Suppressor macrophage (primary cell): ENCODE measurements at places on chromosomes 4 and X.

- DNase-seq, result no peak
Observed at GRCh38 chr4:132958457-132959263, 190.4 kb upstream of the PCDH10 start.

DNA sequence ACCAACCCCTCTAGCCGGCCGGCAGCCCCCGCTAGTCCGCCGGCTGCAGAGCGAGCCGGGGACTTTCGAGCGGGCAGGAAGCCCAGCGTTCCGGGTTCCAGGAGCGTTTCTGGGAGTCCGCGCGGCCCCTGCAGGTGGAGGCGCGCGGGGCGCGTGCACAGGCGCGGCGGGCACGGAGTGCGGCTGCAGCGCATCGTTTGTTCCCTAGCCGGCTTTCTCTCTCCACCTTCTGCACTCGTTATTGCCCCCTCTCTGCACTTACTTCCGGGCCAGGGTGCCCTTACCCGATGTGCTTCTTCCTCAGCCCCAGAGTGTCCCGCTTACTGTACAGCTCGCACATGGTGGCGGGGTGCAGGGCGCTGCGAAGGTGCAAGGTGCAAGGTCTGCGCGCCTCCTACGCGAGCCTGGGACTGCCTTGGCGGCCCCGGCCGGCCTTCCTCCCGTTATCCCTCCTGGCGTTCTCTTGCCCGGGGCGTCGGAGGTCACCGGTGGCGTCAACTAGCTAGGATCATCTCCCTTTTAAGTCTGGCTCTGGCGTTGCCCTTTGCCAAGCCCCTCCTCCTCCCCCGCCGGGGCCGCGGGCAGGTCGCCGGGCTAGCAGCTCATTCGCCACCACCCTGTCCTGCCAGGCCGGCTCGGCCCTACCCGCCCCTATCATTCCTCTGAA is at the start of gene ETNPPL:
Gene ETNPPL, minus strand, starts transcription at position 495 of the 667 bp plus-strand sequence. Its CDS starts 155 bp downstream, at position 340.
- DNase-seq, result no peak

- no peak for DNase-seq
Observed at GRCh38 chr4:178672512-178672911, 1230.3 kb upstream of the AGA start.

GRCh38 chr4:7186031-7186430 is 6.3 kb upstream of the SORCS2 start:
- DNase-seq, result no peak

DNA sequence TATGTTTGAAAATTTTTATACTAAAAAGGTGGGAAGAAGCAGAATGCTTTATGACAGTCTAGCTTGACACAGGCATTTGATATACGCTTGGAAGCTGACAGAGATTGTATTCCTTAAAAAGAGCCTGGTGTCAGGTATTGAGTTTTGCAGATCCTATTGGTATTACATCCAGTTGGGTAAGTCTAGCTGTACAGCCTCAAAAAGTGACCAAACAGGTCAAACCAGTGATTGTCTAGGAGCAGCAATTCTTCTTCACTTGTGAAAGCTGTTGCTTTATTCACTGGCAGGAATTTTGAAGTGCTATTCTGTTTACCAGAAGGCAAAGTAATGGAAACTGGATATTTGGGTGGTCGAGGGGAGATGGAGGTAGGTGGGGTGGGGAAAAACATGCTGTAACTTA is 77.5 kb downstream of the UCHL1 start:
- DNase-seq, result no peak

DNA sequence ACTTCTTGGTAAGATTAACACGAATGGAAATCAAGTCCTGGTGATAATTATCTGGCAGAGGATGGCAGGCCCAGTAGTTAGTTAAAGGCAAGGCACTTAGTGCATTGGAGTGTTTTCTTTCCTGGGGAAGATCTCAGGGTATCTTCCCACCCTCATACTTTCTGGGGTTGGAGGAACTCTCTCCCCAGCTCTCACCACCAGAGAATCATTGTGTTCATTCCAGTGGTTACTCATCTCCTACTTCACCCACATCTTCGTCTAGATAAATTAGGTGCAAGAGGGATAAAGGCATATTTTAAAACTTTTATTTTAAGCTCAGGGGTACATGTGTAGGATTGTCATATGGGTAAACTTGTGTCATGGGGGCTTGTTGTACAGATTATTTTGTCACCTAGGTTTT is 67.5 kb upstream of the SH3RF1 start:
- no peak for DNase-seq

- peak; percentile 69 for DNase-seq
Observed at GRCh38 chrX:103211012-103211715, 3.7 kb upstream of the BEX4 start.

DNA sequence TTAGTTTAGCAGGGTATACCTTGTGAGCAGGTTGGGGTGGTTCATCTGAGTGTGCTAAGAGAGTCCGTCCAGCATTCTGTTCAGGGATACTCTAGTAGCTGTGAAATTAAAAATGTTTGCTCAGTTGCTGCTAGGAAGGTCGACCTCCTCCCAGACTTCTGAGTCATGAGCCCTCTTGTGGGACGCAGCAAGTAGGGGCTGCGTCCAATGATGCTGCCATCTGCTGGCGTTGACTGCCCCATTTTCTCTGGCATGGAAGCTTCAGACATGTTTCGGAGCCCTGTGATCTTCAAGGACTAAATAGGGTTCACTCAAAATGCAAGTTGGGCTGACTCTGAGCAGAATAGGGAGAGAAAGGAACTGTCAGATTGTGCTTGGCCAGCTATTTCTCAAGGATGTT is 201.0 kb upstream of the ARSJ start:
- peak; percentile 14 for DNase-seq

DNA sequence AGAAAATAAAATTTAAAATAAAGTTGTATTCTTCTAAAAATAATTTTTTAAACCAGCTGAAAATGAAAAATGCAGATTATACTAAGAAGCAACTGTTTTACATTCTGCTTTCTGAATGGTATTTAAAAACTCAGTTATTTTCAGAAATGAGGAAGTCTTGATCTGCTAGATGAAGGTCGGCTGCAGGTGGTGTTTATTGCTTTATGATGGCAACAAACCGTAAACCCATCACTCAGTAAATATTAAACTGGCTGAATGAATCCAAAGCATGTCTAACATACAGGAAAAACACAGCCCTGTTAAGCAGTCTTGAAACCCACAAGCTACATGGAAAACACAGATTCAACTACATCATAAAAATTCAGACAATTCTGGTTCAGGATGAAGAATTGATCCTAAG is 29.3 kb downstream of the DYNLT3 start:
- no peak for DNase-seq

DNA sequence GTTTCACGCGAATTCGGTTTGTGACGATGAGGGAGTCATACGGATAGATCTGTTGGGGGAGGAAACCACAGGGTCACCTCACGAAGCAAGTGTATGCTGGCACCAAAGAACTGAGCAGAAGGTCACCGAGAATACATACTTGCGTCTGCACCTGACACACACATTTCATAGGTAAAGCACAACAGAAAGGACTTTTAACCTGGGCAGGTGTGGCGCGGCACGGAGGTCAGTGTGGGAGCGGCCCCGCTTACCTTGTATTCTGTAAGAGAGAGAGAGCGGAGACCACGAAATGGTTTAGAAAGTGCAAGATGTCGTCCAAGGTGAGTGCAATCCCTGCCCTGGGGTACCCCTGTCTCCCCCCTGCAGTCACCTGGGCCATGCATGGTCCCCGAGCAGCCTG is 43.6 kb upstream of the AFAP1 start:
- DNase-seq, result no peak

DNA sequence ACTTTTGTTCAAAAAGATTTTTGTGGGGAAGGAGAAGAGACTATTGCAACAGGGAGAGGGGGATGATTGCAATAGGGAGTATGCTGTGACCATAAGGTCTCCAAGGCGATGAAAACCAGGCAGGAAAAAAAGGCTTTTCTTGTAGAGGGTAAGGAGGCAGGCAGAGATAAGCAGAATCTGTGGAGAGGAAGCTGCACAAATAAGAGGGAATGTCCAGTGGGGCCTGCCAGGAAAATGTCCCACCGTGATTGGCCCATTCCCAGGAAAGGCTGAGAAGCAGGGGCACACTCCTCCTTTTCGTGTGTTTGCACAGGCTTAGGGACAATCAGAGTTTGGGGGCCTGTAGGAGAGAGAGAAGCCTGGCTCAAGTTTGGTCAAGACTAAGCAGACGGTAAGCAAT is 29.1 kb downstream of the SPACA5 start:
- DNase-seq, result no peak

DNA sequence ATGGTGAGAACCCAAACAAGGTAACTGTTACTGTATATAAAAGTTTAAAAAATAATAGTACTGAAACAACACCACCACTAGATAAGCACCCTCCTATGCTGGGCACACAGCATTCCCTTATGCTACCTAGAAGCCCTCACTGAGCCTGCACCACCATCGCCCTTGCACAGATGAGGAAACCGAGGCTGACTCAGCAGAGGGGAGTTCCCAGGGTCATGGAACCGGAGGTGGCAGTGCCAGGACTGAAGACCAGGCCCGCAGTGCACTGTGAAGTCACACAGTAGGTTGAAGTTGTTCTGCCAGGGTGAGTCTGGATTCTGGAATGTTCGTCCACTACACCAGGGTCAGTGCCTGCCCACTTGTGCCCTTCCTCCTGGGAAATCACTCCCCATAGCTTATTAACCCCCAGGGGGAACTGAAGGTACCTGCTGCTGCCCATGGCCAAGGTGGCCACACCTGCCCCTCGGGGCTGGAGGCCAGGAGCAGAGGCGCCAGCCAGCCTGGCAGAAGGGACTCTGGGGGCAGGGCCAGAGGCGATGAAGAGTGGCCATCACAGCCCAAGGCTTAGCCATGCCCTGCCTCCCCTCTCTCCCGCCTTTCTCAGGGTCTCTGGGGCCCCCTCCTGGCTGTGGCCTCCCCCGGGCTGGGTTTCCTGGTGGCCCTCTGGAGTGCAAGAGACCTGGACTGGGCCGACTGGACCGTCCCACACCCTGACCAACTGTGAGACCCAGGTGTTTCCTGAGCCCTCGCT is 15.1 kb upstream of the ABLIM2 start:
- DNase-seq, result no peak

DNA sequence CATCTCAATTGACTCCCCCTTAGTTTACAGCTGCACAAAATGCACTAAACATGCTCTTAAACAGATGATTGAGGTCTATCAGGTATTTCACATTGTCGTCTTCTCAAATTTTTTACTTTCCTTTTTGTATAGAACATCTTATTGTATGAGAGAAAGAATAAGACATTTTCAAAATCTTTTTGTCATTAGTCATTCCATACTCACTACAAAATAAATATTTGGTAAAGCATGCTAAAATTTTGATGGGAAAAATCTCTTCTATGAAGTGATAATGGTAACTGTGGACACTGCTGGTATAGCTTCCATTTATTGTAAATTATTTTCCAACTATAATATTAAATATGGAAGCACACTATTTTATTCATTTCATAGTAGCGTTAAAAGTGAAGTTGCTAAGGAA is 185.6 kb upstream of the FSTL5 start:
- no peak for DNase-seq

- DNase-seq, result no peak
Observed at GRCh38 chrX:5991393-5991792, 237.3 kb downstream of the NLGN4X start.

GRCh38 chr4:85761803-85762528 is 287.0 kb downstream of the ARHGAP24 start:
- peak; percentile 91 for DNase-seq

DNA sequence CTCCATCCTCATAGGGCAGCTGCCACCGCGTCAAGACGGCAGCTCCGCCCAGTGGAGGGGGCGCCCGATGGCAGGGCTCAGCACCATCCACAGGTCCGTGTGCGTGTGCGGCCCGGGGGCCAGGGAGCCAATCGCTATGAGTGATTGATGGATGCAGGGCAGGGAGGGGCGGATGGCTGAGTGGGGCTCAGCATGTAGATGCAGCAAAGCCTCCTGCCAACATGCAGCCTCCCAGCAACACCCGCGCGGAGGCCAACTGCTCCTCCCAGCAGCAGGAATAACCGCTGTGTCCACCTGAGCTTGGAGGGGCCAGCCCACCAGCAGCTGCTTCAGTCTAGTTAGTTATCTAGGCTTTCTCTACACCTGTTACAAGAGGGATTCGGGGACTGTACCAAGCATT is 77.4 kb downstream of the MTMR1 start:
- DNase-seq, result no peak

DNA sequence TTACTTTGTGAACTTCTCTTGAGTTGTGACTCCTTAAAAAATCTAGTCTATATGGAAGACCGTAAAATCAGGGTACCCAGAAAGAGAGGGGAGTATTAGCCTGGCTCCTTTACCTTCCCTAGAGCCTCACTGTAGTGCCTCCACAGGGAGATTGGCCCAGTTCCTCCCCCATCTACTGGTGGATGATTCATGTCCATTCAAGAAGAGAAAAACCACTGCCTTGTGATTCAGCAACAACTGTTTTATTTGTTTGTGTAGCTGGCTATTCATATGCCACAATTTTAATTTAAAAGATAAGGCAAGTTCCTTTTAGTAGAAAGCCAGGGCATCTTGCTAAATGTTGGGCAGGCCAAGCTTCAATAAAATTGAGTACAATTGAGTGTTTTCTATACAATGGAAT is 221.8 kb upstream of the KCNIP4 start:
- DNase-seq, result no peak

GRCh38 chr4:53004497-53005148 is 142.5 kb downstream of the RASL11B start:
- no peak for DNase-seq

- DNase-seq, result peak; percentile 2
Observed at GRCh38 chrX:130831347-130831722, 71.7 kb downstream of the ENOX2 start.

DNA sequence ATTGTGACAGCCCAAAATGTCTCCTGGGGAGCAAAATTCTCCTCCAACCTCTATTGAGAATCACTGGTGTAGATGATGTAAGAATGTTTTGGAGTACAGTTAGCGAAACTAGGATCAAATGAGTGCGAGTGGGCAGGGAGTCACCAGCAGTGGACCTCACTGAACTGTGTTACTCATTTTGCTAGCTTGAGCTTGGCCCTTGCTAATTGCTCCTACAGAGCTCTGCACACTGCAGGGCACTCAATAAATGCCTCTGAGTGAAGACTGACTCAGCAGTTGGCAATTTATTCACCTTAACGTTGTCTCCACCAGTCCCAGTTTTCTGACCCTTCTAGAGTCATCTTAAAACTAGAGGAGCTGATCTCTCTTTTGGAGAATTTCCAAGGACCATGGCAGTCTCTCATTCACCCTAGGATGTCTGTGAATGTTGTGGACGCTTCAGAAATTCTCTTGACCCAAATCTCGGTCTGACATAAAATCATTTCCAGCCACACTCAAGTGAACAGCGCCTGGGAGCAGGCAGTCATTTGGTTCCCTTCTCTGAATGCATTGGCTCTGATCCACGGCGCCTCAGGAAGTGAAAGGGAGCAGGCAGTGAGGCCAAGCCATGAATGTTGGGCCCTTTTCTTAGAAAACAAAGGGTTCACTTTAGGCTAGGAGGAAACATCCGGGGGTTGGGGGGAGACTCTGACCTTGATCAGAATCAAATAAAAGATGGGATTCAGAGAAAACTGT is 148.1 kb downstream of the NWD2 start:
- DNase-seq, result peak; percentile 69

GRCh38 chr4:39698424-39699009 is 581 bp downstream of the UBE2K start:
- peak; percentile 48 for DNase-seq

DNA sequence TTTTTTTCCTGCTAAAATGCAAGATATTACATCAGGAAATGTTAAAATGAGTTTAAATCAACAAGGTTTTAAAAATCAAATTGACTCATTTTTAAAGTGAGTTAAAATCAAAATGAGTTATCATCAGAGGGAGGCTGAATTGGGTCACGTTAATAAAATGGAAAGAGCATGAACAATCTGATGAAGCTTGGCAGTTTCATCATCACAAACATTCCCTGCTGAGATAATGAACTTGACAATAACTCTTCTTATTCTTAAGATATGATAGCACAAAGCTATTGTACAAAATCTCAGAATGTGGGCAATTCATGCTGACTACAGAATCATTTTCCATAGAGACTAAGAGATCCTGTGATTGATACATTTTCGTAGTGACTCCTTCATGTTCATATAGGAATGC is 1086.7 kb downstream of the STIM2 start:
- no peak for DNase-seq
